ENCODE measurements at places on chromosomes 3 and 15.

GRCh38 chr15:52448011-52448890 is 80.4 kb downstream of the MYO5A start:
- DNase-seq = no peak

GRCh38 chr3:3305084-3305483 is 125.6 kb upstream of the CRBN start:
- DNase-seq = no peak

DNA sequence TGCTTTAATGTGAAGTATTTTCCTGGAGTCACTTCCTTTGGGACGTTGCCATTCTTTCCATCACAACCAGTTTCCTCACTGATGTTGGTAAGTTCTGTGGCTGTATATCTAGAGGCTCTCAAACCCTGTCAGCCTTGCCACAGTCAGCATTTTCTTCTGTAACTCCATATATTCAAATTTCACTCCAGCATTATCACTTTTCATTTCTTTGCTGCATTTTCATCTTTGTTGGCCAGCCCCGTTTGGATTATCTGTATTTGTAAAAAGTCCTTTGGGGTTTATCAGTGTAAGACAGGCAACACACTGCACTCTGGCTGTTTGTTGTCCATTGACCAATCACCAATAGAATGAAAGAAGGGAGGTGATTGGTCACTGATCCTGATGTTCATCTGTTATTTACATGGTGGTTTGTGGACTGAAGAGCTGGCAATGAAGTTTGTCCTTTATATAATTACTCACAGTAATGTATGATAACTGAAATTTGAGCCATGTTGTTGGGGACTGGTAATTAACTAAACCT is 20.3 kb downstream of the GMPS start:
- DNase-seq = no peak

- no peak for DNase-seq
Observed at GRCh38 chr3:42773409-42773751, 327 bp upstream of the CCDC13 start.

GRCh38 chr3:188287339-188287738 is 133.4 kb downstream of the LPP start:
- no peak for DNase-seq

DNA sequence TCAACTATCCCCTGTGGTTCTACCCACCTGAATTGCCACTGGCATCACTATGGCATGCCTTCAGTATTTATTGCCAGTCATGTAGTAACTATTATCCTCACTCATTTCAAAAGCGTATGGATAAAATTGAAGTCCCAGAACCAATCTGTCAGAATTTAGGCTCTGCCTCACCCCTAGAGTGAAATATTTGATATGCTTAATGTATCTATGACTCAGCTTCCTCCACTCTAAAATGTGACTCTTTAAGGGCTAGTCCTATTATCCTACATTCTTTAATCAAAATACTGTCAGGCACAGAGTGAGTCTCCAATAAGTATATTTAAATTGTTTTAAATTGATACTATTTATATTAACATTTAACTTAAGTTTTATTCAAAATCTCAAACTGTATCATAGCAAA is 27.6 kb downstream of the ARPP21 start:
- no peak for DNase-seq

- DNase-seq = no peak
Observed at GRCh38 chr3:174247687-174248152, 611.4 kb upstream of the NAALADL2 start.

DNA sequence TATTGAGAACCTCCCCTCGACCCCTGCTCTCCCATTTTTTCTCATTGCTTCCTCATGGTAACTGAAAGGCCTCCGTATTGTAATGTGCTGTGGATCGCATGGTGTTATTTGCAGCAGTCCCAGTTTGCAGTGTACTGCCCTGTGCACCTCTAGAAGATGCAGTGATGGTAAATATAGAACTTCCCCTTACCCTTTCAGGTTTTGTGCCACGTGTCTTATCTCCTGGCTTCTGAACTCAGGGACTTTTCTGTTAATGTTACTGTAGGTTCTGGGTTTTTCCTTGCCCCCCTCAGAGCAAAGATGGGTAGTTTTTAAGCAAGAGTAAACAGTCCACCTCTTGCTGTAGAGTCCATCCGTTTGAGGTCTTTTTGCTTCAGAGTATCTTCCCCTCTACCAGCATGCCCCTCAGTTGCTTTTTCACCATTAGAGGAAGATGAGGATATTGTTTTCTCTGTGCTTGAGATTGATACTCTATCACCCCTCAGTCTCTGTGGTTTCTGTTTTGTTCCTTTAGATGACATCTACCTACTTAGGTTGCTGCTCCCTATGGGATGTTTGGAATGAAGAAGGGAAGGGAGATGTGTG is 22.4 kb downstream of the CHD2 start:
- no peak for DNase-seq

- no peak for DNase-seq
Observed at GRCh38 chr15:76057332-76058000, 2.3 kb upstream of the TMEM266 start.

Measured in stimulated activated CD8-positive, alpha-beta memory T cell treated with anti-CD3 and anti-CD28 coated beads, Interleukin-4, amount 100 ng/mL, for 1 hour (primary cell).